HCT116 (cell line): ENCODE measurements at places on chromosomes 2 and 18. TPM values are rescaled to one million over a fixed set of nuclear protein-coding genes. Genes with fewer than 3 reads are reported as not detected.

Gene RSAD2
- not detected for total RNA-seq

Gene VWA3B
- 0.47 TPM for total RNA-seq

Gene SP5
- total RNA-seq: 0.98 TPM

GRCh38 chr2:154720651-154721050, 22.2 kb downstream of the KCNJ3 start:
- no peak for DNase-seq

GRCh38 chr2:88139203-88139702, 11.4 kb upstream of the FABP1 start:
- DNase-seq: no peak

DNA sequence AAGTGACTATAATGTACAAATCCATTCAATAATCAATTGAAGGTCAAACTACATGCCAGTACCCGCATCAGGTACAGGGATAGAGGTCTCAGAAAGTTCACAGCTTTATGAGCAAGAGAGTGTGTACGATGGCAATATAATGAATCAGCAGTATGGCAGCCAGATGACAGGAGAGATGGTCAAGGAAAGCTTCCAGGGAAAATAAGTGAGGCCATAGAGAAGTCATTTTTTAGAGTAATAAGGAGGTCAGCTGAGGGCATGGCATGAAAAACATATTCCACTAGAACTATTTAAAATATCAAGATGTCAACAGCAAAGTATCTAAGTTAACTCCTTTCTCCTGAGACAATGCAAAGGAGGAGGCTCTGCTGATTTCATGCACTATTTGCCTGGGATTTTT, 108.0 kb downstream of the SLC8A1 start:
- DNase-seq: no peak

DNA sequence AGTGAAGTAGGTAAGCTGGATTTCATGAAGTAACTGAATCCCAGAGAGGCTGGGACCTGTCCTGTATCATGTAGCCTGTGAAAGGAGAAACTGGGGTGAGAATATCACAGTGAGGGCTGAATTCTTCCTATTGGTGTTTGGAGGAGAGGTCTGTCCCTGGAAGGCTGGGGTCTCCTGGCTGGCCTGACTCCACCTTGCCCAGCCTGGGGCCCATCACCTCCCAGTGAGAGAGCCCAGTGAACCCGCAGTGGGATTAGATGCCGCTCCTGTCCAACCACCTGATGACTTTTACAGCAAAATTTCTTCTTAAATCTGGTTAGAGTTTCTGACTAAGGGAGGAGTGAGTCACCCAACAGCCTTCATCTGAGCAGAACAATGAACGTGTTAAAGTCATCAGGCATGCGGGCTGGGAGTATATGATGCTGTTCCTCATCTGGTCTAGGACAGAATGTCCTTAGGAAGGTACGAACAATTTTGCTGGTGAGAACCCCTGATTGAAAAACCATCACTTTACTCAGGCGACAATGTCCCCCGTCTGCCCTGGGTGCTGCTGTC, 152.9 kb downstream of the LPIN1 start:
- DNase-seq: no peak

GRCh38 chr18:74124642-74125041, 23.0 kb downstream of the FBXO15 start:
- DNase-seq: no peak

GRCh38 chr18:495017-495416, 5.5 kb downstream of the COLEC12 start:
- no peak for DNase-seq

DNA sequence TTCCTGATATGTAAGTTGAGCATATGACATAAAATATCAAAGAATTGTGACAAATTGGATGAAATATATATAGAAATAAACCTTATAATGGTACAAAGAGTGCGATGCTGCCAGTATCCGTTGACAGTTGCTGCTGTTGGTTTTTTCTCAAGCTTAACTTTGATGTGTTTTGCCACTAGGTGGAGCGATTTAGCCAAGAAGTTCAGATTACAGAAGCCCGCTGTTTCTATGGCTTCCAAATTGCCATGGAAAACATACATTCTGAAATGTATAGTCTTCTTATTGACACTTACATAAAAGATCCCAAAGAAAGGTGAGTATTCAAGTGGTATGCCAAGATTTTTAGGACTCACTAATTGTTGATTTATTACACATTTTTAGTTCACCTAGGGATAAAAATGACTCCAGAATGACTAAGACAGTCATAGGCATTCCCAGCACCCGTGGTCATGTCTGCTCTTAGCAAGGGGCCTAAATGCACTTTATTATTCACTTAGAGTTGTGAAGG, 2.1 kb downstream of the RRM2 start:
- DNase-seq: no peak

GRCh38 chr18:10128921-10129501, 215.2 kb downstream of the VAPA start:
- DNase-seq: no peak

DNA sequence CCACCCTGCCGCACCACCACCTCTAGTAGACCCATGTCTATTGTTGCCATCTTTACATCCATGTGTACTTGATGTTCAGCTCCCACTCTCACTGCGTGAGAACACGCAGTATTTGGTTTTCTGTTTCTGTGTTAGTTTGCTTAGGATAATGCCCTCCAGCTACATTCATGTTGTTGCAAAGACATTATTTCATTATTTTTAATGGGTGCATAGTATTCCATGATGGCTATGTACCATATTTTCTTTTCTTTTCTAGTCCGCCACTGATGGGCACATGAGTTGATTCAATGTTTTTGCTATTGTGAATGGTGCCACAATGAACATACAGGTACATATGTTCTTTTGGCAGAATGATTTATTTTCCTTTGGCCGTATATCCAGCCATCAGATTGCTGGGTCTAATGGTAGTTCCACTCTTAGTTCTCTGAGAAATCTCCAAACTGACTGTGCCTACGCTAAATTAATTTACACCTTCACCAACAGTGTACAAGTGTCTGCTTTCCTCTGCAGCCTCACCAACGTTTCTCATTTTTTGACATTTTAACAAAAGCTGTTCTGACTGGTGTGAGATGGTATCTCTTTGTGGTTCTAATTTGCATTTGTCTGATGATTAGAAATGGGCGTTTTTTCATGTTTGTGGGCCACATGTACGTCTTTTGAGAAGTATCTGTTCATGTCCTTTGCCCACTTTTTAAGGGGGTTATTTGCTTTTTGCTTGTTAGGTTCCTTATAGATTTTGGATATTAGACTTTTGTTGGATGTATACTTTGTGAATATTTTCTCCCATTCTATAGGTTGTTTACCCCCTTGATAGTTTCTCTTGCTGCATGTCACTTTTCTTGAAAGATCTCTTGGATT, 10.5 kb upstream of the ZNF513 start:
- DNase-seq: no peak

DNA sequence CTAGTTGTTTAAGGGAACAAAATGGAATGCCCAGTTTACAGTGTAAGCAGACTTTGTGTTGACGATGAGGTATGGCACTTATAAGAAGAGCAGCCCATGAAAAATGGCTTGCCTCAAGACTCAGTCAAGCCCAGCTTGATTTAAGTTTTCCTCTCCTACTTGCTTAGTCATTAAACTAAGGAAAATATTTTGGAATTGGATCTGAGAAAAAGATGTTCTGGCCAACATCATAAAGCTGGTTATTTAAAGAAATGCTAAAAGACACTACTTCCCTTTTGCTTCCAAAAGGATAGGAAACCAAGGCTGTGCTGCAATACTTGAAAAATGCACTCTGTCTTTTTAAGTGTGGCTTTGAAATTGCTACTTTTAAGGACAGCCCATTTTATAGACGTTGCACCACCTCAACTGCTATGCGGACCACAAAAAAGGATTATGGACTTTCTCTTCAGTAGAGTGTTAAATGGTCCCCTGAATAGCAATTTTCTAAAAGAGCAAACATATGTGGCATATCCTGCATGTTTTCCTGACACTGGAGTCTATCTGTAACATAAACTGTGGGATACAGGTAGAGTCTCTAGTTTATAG, 32.1 kb downstream of the CCDC141 start:
- no peak for DNase-seq

DNA sequence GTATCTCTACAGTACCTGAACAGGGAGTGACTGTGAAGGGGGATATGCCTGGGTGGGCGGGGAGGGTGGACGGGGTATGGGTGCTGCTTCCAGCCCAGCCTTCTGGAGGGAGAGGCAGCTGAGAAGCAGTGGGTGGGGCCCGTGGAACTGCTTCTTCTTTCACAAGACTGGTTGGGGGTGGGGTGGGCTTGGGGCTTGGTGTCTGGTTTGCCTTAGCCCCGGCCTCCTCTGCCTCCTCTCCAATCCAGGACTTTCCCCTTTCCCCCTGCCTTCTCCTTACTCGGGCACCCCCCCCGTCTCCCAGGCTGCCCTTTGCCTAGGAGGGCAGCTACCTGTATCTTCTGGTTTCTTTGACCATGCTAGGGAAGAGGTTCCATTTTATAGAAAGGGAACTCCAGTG, 233.4 kb downstream of the DYSF start:
- no peak for DNase-seq
